ENCODE measurements at places on chromosomes 6 and 20. TPM values are rescaled to one million over a fixed set of nuclear protein-coding genes. Genes with fewer than 3 reads are reported as not detected.

The TIAM2 gene
- total RNA-seq, result 2.5 TPM

The FAM217A gene
- not detected for total RNA-seq

The FBXL4 gene
- total RNA-seq, result 12.8 TPM

The PCSK2 gene
- total RNA-seq, result not detected

The ARMH2 gene
- not detected for total RNA-seq

The SLC35D3 gene
- not detected for total RNA-seq

The MDFI gene
- total RNA-seq, result not detected

The SSTR4 gene
- total RNA-seq, result not detected

The AHCY gene
- 245 TPM for total RNA-seq

The PRPH2 gene
- total RNA-seq, result not detected

The LPA gene
- not detected for total RNA-seq

The CCDC170 gene
- total RNA-seq, result not detected

The HLA-E gene
- 481 TPM for total RNA-seq

The TFAP2B gene
- not detected for total RNA-seq

The HFE gene
- total RNA-seq, result 0.76 TPM

The MICB gene
- 18.5 TPM for total RNA-seq

The APCDD1L gene
- total RNA-seq, result not detected

The EFCAB8 gene
- 0.27 TPM for total RNA-seq

The HNF4A gene
- not detected for total RNA-seq

The SCRT2 gene
- not detected for total RNA-seq

The ZBTB46 gene
- 0.04 TPM for total RNA-seq

The HCK gene
- total RNA-seq, result not detected

The LGSN gene
- total RNA-seq, result not detected

The PHACTR3 gene
- total RNA-seq, result not detected

The OR2B3 gene
- total RNA-seq, result not detected

The PRL gene
- total RNA-seq, result not detected

The BPHL gene
- 9.3 TPM for total RNA-seq

The DEFB116 gene
- not detected for total RNA-seq

The LRRN4 gene
- total RNA-seq, result not detected

The NQO2 gene
- total RNA-seq, result 12.8 TPM

The BACH2 gene
- total RNA-seq, result 78.0 TPM

The EPPIN gene
- total RNA-seq, result not detected

The GDAP1L1 gene
- total RNA-seq, result not detected

The CST4 gene
- total RNA-seq, result not detected

The MUC22 gene
- not detected for total RNA-seq

The MCHR2 gene
- not detected for total RNA-seq

The CASS4 gene
- 3.4 TPM for total RNA-seq

The HAO1 gene
- not detected for total RNA-seq
